Neural progenitor cell (in vitro differentiated cells): ENCODE measurements at places on chromosomes 13 and 19. TPM values are rescaled to one million over a fixed set of nuclear protein-coding genes. Genes with fewer than 3 reads are reported as not detected.

Gene SETDB2
- total RNA-seq: 7.1 and 9.5 TPM in 2 replicates

Gene CYP4F8
- not detected in 2 replicates for total RNA-seq

Gene CRB3
- total RNA-seq: 1.2 and 1.3 TPM in 2 replicates

Gene OVOL3
- not detected in 2 replicates for total RNA-seq

Gene SIGLEC5
- total RNA-seq: not detected in 2 replicates

Gene SNRPD2
- total RNA-seq: 330 and 405 TPM in 2 replicates

Gene ZNF446
- total RNA-seq: 4.4 and 13.2 TPM in 2 replicates

Gene ANKLE1
- total RNA-seq: 2.3 and 3.3 TPM in 2 replicates

Gene ZNF577
- total RNA-seq: 45.1 and 47.7 TPM in 2 replicates

Gene KL
- not detected in 2 replicates for total RNA-seq

Gene ZNF221
- 12.2 and 14.0 TPM in 2 replicates for total RNA-seq

Gene KEAP1
- total RNA-seq: 25.2 and 41.7 TPM in 2 replicates

Gene KIR3DL1
- not detected in 2 replicates for total RNA-seq

Gene RPL21
- 1,463 and 2,072 TPM in 2 replicates for total RNA-seq

Gene RYR1
- 0.60 and 2.2 TPM in 2 replicates for total RNA-seq

Gene ERICH4
- total RNA-seq: not detected in 2 replicates

Gene PLPPR3
- total RNA-seq: 15.6 and 91.6 TPM in 2 replicates

Gene DLEU7
- 0.25 TPM in 1 of 2 replicates, not detected in the other for total RNA-seq

Gene CTXN1
- 3.7 and 34.3 TPM in 2 replicates for total RNA-seq

Gene RNF17
- not detected in 2 replicates for total RNA-seq

Gene F2RL3
- total RNA-seq: 0.03 TPM in 1 of 2 replicates, not detected in the other

Gene C1QTNF9B
- not detected in 2 replicates for total RNA-seq

Gene ZNF580
- 2.8 and 13.4 TPM in 2 replicates for total RNA-seq

Gene IGSF23
- total RNA-seq: not detected in 2 replicates

Gene ZNF560
- not detected in 2 replicates for total RNA-seq

Gene SLC25A41
- total RNA-seq: 0.46 TPM in 1 of 2 replicates, not detected in the other

Gene SYNGR4
- not detected in 2 replicates for total RNA-seq

Gene IGFL1
- total RNA-seq: not detected in 2 replicates

Gene ZNF667
- 8.0 and 8.6 TPM in 2 replicates for total RNA-seq

Gene EFNA2
- 13.2 and 34.7 TPM in 2 replicates for total RNA-seq

Gene PNMA8B
- 0.09 and 3.9 TPM in 2 replicates for total RNA-seq

Gene ETHE1
- total RNA-seq: 13.6 and 27.8 TPM in 2 replicates

Gene IGFL3
- not detected in 2 replicates for total RNA-seq

Gene TTC9B
- not detected in 2 replicates for total RNA-seq

Gene EXOC3L2
- 0.06 TPM in 1 of 2 replicates, not detected in the other for total RNA-seq

Gene IGLON5
- total RNA-seq: 5.4 and 15.8 TPM in 2 replicates

Gene ACER1
- not detected in 2 replicates for total RNA-seq

Gene KLHL1
- not detected in 2 replicates for total RNA-seq

Gene GGN
- 1.0 TPM in 1 of 2 replicates, not detected in the other for total RNA-seq

Gene OR7D2
- total RNA-seq: 1.4 and 1.5 TPM in 2 replicates

Gene CABP5
- not detected in 2 replicates for total RNA-seq

Gene DUXA
- not detected in 2 replicates for total RNA-seq

Gene IZUMO4
- 3.7 TPM in 1 of 2 replicates, not detected in the other for total RNA-seq
